Activated gamma-delta T cell (primary cell): ENCODE measurements at places on chromosomes 3 and 15.

GRCh38 chr15:36936613-36937012, 163.7 kb downstream of the MEIS2 start:
- no peak for DNase-seq

GRCh38 chr3:48013288-48013980, 2.8 kb downstream of the MAP4 start:
- DNase-seq = no peak

DNA sequence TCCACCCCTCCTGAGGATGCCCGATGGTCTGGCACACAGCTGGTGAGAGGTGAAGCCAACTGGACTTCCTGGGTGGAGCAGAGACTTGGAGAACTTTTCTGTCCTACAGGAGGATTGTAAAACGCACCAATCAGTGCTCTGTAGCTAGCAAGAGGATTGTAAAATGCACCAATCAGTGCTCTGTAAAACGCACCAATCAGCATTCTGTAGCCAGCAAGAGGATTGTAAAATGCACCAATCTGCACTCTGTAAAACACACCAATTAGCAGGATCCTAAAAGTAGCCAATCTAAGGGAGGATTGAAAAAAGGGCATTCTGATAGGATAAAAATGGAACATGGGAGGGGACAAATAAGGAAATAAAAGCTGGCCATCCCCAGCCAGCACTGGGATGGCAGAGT, 150.2 kb downstream of the CHSY1 start:
- DNase-seq = no peak

DNA sequence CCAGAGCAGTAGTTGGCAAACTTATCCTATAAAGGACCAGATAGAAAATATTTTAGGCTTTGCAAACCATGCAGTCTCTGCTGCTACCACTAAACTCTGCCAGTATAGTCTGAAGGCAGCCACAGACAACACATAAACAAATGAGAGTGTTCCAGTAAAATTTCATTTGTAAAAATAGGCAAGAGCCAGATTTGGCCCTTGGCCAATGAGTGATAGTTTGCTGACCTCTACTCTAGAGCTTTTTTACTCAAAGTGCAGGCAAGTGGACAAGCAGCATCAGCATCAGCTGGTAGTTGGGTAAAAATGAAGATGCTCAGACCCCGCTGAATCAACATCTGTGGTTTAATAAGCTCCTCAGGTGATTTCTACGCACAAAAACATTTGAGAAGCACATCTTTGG, 269.8 kb downstream of the NTRK3 start:
- no peak for DNase-seq

GRCh38 chr3:155704771-155705559, 39.9 kb downstream of the PLCH1 start:
- no peak for DNase-seq

- no peak for DNase-seq
Measured at GRCh38 chr15:28993051-28993719, 107.4 kb downstream of the APBA2 start.

DNA sequence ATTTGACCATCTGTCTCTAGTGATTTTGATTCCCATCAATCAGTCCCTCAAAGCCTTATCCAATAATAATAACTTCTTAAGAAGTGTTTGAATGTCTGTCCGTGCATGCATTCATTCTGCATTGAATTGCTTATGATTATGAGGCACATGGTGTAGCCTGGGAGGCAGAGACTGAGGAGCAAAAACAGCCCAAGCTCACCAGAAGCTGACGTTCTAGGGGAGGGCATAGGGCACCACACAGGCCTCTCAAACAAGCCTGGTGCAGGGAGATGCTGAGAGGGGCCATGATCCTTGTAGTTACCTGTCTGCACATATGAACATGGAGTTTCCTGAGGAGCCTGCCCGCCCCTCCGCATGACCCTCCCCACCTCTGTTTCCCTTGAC, 89.2 kb upstream of the POMGNT2 start:
- DNase-seq = no peak

DNA sequence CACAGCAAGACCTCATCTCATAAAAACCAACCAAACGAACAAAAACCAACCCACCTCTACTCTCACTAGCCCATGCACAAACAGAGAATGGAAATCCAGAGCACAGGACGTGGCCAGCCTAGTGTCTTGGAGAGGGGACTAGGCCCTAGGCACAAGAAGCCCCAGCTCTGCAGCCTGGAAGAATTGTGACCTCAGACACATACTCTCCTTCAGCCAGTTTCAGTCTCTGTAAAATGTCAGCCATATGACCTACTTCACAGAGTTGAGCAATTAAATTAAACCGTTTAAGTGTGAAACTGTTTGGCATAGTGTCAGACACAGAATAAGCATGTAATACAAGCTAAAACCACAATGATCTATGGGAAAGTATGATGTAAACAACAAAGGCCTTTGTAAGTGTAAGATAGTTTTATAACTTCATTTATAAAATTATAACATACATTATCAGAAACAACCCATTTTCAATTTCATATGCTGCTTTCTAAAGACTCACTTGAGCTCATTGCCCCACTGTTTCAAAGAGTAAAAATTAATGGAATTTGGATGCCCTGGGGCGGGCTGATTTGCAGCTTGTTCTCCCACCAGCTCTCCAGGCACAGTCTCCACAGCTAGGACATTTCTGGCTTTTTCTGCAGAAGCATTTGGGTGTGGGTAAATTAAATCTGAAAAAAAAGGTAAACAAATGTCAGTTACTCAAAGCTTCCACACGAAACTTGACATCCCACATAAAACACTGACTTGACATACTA, 32.9 kb downstream of the TBC1D2B start:
- DNase-seq = no peak

GRCh38 chr15:38231436-38231835, 21.2 kb upstream of the SPRED1 start:
- DNase-seq = no peak

GRCh38 chr3:39279745-39280517, at the start of gene CX3CR1:
Gene CX3CR1 (minus strand): TSS chr3:39280036. CDS start chr3:39266509, 13,527 bp downstream.
- no peak for DNase-seq

DNA sequence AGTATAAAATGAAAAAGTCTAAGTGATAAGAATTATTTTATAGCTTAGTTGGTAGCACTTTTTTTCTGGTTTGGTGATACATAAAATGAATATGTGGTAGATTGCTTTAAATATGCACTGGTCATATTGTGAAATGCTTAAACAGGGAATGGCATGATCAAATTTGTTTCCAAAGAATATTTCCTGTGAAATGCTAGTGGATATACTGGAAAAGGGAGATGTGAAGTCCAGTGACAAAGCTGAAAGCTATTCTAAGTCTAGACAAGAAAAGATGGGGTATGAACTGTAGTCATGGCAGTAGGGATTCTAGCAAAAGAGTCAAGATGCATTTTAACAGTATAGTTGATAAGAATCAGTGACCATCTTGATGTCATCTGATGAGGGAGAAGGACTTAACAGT, 98.9 kb upstream of the MME start:
- DNase-seq = no peak

DNA sequence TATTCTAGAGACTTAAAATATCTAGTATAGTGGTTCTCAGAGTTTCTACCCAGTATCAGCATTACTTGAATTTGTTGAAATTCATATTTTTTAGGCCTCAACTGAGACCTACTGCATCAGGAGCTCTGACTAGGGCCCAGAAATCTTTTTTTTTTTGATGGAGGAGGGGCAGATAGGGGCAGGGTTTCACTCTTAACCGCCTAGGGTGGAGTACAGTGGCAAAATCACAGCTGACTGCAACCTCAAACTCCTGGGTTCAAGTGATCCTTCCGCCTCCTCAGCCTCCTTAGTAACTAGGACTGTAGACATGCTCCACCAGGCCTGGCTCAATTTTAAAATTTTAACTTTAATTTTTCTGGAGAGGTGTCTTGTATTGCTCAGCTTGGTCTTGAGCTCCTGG, 36.6 kb downstream of the CHD2 start:
- no peak for DNase-seq

- DNase-seq = no peak
Measured at GRCh38 chr3:134060561-134061385, 31.0 kb upstream of the SLCO2A1 start.

- DNase-seq = no peak
Measured at GRCh38 chr3:18351069-18351628, 74.0 kb downstream of the SATB1 start.

GRCh38 chr3:115903843-115904242, 280.5 kb downstream of the GAP43 start:
- no peak for DNase-seq

- no peak for DNase-seq
Measured at GRCh38 chr15:40554161-40554525, 10.7 kb downstream of the CCDC32 start.
